ELF-1 (cell line): ENCODE measurements at places on chromosomes 5 and 9.
A peak's percentile ranks its signal among the peaks of the same experiment; 100 is the strongest.

DNA sequence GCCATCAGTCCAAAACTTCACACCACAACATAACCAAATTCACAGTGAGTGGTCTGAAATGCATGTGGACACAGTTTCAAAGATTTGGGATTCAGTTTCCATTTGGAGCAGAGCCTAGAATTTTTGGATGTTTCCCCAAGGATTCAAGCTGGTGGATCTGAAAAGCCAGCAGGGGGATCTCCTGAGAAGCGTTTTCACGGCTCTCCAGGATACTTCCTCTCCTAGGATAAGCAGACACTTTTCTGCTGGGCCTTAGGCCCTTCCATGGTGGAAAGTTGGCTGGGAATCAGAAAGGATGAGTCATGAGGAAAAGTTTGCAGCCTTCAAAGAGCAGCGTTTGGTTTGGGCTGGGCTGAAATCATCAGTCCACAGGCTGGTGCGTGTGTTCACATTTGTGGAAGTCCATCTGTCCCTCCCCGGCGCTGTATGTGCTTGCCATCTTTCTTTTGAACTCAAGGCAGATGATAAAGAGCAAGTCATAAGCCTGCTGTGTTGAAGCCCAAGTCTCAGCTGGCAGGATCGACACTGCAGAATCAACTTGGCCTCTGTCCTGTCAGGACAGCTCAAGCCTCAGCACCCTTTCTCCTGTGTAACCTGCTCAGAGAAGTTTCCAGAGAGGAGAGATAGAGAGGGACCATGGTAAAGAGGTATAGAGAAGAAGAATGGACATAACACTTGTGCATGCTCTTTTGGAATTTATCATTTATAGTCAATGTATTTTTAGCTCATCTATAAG lies 152.6 kb upstream of the MSX2 start:
- DNase-seq: peak; percentile 80

- no peak for DNase-seq
Observed at GRCh38 chr5:13524936-13525335, 419.6 kb downstream of the DNAH5 start.

DNA sequence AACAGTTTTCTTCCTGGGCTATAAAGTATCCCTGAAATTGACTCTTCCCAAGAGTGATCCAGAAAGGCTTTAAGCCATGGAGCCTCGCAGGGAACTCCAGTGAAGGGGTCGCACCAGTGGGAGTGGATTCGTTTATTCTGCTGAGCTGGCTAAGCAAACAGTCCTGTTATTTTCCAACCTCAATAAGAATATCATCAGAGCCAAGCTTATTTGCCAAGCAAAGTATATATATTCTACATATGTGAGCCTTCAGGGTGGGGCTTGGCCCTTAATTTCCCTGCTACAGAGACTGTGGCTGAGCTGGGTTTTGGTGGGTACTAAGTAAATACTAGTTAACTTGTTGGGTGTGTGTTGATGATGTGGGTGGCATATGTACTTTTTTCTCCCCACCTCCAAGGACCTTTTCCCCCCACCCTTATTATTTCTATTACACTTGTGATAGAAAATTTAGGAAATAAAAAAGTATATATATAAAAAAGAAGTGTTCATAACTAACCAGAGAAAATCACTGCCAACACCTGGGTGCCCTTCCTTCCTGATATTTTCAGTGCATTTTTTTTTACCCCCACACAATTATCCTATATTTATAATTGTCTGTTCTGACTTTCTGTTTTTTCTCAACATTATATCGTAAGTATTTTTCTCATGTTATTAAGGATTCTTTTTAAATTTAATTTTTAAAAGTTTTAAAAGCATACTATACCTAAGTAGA lies 5.3 kb downstream of the GSN start:
- no peak for DNase-seq

- no peak for DNase-seq
Observed at GRCh38 chr5:107805824-107806223, 135.1 kb upstream of the EFNA5 start.

- DNase-seq: no peak
Observed at GRCh38 chr5:94374336-94374735, 244.1 kb downstream of the KIAA0825 start.

DNA sequence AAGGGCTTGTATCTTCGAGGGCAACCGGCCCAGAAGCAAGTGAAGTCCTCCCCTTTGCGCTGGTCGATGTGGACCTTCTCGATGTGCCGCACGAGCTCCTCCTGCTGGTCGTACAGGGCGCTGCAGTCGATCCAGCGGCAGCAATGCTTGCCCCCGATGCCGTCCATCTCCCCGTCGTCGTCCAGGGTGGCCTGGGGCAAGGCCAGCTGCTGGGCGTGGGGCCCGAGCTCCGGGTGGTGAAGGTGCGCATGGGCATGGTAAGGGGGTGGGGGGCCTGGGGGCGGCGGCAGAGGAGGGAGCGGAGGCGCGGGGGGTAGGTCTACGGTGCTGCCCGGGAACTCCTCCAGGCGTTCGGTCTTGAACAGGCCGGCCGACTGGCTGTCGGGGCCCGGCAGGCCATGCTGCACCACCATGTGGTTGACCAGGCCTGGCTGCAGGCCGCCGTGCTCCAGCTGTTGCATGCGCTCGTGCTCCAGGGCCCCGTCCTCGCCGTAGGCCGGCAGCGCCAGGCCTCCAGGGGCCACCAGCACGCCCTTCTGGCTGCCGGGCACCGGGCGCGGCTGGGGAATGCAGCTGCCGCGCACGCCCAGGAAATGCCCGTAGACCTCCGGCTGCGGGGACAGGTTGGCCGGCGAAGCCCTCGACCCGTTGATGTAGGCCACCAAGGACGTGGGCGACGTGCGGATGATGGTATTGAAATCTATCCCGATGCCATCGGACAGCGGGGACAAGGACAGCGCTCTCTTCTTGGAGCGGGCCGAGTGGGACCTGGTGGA lies 181.8 kb downstream of the GLIS3 start:
- peak; percentile 72 for DNase-seq

- DNase-seq: peak; percentile 8
Observed at GRCh38 chr5:16617274-16617968, 624 bp upstream of the RETREG1 start.

- no peak for DNase-seq
Observed at GRCh38 chr9:33787839-33788238, 7.5 kb upstream of the PRSS3 start.

GRCh38 chr9:22240619-22241018 lies 206.0 kb upstream of the DMRTA1 start:
- DNase-seq: no peak

- peak; percentile 46 for DNase-seq
Observed at GRCh38 chr5:170112876-170113521, 7.3 kb downstream of the FOXI1 start.

- DNase-seq: no peak
Observed at GRCh38 chr5:102539996-102540728, 41.4 kb upstream of the SLCO6A1 start.

GRCh38 chr5:151257731-151258181 lies 4.8 kb downstream of the GM2A start:
- peak; percentile 62 for DNase-seq

DNA sequence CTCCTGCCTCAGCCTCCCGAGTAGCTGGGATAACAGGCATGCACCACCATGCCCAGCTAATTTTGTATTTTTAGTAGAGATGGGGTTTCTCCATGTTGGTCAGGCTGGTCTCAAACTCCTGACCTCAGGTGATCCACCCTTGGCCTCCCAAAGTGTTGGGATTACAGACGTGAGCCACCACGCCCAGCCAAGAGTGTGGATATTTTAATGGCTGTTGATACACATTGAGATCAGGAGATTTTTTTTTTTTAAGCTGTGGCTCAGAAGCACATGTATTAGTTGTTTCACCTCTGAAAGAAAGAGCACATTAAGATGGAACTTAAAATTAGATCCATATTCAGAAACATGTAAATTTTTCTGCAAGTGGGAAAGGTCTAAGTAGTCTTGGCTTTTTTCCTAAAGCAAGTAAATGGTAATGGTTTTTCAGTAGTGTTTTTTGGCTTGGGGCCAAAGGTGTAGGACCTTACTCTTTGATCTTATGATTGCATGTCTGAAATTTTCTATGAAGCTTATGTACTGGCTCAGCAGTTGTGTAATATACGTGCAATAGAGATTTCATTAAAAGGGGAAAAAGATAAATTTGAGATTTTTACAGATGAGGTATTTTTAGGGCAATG lies 9.9 kb downstream of the RBM27 start:
- no peak for DNase-seq

DNA sequence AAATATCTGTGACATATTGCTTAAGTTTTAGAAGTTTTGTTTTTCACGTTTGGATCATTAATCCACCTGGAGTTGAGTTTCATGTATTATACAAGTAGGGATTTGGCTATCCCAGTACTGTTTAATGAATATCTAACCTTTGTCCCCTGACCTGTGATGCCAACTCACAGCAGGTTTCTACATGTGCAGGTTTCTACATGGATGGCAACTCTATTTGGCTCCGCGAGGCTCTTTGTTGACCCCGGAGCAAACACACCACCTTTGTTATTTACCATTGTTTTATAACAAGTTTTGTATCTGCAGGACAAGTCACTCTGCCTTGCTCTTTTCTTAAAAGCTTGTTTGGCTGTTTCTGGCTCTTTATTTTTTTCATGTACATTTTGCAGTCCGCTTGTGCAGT lies 920 bp upstream of the SFXN1 start:
- no peak for DNase-seq

GRCh38 chr5:132753135-132753987 lies 6.1 kb downstream of the CCNI2 start:
- peak; percentile 38 for DNase-seq

- no peak for DNase-seq
Observed at GRCh38 chr5:133565993-133566392, 46.3 kb downstream of the FSTL4 start.

DNA sequence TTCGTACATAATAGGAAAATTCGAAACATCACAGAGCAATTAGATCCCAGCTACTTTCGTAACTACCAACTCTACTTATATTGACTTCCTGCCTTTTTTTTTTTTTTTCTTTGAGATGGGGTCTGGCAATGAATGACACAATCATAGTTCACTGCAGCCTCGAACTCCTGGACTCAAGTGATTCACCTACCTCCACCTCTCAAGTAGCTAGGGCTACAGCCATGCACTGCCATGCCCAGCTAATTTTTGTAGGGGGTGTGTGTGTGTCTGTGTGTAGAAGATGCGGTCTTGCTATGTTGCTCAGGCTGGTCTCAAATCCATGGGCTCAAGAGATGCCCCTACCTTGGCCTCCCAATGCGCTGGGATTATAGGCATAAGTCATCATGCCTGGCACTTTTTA lies 5.8 kb upstream of the PAIP2 start:
- no peak for DNase-seq

GRCh38 chr9:117795271-117795670 lies 91.1 kb downstream of the TLR4 start:
- DNase-seq: no peak

DNA sequence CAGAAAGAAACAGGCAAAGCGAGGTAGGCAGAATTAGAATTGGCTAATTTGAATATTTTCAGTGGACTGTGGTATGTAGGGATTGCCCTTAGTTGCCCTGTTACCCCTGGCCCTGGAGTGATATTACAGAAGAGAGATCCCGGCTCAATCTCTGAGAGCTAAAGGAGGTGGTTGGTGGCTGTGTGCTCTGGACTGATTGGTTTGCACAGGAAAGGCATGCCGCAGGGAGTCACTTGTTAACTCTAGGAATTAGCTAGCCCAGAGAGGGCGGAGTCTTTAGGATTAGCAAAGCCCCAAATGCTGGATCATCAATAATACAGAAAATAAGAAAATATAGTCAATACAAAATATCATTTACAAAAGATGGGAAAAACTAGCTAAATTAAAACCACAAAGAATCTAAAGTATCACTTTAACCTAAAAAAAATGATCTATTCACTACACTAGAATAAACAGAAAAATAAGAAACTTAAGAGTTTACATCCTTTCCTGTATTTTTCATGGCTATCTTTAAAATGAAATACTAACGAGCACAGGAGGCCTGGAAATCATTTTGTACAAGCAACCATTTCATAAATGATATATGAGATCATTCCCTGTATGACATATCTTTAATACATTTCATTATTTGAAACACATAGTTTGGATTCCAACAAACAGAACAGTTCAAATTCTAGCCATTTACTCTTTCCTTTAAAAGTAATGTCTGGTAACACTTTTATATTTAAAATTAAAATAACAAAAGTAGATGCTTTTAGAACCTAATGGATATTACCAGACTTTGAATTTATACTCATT lies 71.1 kb downstream of the GNAQ start:
- DNase-seq: peak; percentile 41

- DNase-seq: no peak
Observed at GRCh38 chr9:114425126-114425525, 37.3 kb upstream of the AKNA start.

GRCh38 chr9:38708759-38709158 lies 11.2 kb downstream of the FAM240B start:
- DNase-seq: no peak

DNA sequence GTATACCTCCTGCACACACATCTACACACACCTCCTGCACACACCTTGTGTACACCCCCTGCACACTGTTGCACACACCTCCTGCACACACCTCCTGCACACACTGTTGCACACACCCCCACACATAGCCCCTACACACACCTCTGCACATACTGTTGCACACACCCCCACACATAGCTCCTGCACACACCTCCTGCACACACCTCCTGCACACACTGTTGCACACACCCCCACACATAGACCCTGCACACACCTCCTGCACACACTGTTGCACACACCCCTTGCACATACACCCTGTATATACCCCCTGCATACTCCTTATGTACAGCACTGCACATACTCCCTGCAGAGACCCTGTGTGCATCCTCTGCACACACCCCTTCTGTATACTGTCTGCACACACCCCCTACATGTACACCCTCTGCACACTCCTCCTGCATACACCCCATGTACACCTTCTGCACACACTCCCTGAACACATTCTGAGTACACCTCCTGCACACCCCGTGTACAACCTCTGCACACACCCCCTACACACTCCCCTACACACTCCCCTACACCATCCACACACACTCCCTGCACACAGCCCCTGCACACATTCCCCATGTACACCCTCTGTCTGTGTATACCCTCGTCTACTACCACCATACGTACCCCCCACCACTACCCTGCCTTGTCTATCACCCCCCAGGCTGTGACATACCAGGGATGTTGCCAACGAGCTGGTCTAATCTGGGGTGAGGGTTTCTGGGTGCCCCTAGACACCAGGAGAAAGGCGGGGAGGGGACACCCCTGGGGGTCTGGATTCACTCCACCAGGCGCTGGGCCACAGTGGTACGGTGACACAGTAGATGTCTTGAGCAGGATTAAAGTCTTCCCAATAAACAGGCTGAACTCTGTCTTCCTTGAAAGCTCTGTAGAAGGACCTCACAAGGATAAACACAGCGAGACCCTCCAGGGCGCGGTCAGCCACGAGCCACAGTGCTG lies 1.1 kb upstream of the CEP72 start:
- peak; percentile 23 for DNase-seq
